Activated naive CD4-positive, alpha-beta T cell (primary cell): ENCODE measurements at places on chromosomes 7 and 10.

DNA sequence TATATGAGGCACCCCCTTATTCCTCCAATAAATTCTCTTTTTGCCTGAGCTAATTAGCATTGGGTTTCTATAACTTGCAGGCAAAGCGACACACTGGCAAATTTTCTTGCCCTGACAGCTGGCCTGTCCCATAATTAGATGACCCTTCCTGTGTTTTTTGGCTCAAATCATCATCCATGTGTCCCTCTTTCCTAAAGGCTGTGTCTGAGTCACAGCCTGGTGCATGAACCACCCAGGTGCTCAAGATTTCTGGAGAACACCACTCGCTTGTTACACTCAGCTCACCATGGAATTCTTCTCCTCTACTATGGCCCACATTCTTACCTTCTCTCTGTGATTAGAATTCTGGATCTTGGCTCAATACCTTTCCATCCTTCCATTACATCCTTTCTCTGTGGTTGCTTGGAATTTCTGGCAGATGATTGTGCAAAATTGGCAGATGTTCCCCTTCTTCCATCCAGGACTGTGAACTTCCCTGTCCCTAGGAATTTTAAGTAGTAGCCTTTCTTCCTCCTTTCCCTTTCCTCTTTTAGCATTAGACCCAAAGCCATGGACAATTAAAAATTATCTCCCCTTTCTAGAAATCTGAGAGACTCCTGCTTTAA is 116.0 kb upstream of the ANKRD1 start:
- no peak for DNase-seq

DNA sequence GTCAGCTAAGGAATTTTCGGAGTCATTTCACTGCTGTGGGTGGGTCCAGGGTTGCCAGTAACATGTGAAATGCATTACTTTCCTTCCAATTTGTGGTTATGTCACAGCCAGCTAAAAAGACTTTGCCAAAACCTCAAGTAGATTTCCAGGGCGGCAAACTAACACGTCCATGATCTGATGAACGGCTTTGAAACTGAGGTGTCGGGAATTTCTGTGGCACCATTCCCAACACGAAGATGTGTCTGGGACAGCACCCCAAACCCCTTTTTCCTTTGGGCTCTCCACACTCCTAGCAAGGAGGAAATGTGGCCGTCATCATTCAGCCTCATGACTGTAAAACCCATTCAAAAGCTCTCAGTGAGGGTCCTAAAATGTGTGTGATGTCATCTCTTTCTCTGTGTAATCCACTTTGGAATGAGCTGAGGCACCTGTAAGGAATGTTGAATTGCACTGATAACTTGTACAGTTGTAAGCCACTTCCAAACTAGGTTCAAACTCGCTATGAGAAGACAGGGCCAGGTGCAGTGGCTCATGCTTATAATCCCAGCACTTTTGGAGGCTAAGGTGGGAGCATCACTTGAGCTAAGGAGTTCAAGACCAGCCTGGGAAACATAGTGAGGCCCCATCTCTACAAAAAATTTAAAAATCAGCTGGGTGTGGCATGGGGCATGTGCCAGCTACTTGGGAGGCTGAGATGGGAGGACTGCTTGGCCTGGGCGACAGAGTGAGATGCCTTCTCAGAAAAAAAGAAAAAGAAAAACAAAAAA is 146.1 kb upstream of the FRMD4A start:
- no peak for DNase-seq

DNA sequence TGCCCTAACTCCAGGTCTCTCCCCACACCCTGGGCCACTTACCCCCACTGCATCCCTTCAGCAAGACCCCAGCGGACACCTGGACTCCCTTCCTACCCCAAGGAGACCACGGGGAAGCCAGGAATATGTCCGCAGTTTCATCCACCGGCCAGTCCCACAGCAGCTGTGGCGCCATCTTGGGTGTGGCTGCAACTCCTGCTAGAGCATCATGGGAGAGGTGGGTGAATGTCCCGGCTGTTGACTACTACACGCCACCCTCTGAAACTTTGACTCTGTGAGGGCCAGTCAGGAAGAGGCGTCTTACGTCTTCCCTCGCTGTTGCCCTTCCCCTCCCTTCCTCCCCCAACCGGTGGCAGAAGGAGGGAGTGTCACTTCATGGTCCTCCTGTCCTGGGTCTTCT is 238.3 kb upstream of the RNF32 start:
- DNase-seq: no peak

GRCh38 chr7:75885036-75885435 is 6.2 kb downstream of the RHBDD2 start:
- DNase-seq: no peak

GRCh38 chr10:46255801-46256747 is 30.7 kb upstream of the ANTXRL start:
- DNase-seq: peak; percentile 33

DNA sequence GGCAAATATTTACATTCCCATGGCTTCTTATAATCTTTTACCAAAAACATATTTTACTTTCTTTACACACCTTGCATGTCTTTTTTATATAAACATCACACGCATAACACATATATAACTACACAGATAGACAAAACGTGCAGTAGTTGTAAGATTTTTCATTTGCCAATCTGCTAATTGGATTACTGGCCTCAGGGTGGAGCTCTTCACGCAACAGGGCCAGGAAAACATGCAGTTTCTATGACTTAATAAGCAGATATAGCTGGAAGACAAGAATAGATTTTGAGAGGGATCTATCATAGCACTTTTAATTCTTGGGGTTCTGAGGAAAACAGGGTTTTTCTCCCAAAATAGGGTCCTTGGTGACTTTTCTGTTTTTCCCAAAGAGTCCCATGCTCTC is 12.7 kb downstream of the ACADSB start:
- DNase-seq: no peak

DNA sequence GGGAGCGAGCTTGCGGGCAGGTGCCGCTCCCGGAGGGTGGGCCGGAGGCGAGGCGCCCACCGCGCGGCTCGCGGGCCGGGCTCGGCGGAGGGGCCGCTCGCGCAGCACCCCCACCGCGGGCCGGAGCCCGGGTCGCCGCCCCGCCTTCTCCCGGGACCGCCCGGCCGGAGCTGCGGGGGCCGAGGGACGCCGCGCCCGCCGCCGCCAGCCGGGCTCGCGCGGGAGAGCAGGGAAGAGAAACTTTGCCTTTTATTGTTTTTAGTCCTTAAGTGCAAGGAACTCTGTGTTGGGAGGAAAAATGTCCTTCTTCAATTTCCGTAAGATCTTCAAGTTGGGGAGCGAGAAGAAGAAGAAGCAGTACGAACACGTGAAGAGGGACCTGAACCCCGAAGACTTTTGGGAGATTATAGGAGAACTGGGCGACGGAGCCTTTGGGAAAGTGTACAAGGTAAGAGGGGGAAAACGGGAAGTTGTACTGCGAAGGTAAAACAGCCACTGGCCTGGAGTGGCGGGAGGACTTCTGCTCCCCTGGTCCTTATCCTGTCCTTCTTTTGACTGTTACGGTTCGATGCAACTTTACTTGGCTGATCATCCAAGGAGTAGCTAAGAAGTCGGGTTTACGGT is 620 bp downstream of the SLK start:
- no peak for DNase-seq

- DNase-seq: peak; percentile 73
Measured at GRCh38 chr7:155003092-155003375, at the start of gene PAXIP1. Gene PAXIP1, minus strand, starts transcription at chr7:155003124. Its CDS starts 195 bp downstream, at chr7:155002929.
